ENCODE measurements at places on chromosomes 12 and 14.

GRCh38 chr14:86543521-86543920 is 1013.6 kb downstream of the FLRT2 start:
- peak; percentile 4 for DNase-seq

- peak; percentile 8 for DNase-seq
These were observed 31.1 kb upstream of the MON2 start for GRCh38 chr12:62435303-62436163.

- DNase-seq = no peak
These were observed 4.2 kb upstream of the AMN1 start for GRCh38 chr12:31732926-31733548.

DNA sequence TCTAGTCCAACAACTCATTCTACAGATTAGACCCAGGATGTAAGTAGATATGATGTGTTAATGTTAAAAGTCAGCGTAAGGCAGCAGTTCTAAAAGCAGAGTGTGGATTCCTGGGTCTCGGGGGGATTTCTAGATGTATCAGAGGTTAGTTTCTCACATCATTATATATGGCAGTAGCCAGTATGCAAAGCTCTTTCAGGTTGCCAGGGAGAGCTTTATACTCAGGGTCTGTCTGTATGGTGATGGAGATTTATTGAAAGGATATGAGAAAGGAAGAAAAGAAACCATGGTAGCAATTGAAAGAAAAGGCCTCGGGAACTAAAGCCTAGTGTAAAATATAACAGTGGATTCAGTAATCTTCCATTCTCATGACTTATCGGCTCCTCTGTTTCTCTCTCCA is 26.2 kb upstream of the PAWR start:
- DNase-seq = no peak

- no peak for DNase-seq
These were observed 240.4 kb downstream of the SNAPC1 start for GRCh38 chr14:62002642-62003041.

- DNase-seq = no peak
These were observed 11.8 kb upstream of the NUAK1 start for GRCh38 chr12:106150555-106150954.

DNA sequence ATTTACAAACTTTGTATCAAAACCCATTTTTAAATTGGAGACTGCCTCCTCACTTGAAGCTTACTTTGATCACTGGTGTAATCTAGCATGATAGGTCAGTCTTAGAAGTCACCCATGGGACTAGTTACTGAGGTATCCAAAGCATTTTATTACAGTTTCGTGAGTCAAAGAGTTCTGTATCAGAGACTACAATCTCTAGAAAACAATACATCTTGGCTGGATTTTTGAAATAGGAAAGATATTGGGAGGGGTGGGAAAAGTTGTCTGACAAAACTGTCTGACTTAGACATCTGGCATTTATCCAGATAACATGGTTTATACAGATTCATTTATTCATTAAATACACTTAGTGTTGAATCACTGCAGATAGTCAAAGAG is 173.5 kb upstream of the PDZRN4 start:
- DNase-seq = no peak

DNA sequence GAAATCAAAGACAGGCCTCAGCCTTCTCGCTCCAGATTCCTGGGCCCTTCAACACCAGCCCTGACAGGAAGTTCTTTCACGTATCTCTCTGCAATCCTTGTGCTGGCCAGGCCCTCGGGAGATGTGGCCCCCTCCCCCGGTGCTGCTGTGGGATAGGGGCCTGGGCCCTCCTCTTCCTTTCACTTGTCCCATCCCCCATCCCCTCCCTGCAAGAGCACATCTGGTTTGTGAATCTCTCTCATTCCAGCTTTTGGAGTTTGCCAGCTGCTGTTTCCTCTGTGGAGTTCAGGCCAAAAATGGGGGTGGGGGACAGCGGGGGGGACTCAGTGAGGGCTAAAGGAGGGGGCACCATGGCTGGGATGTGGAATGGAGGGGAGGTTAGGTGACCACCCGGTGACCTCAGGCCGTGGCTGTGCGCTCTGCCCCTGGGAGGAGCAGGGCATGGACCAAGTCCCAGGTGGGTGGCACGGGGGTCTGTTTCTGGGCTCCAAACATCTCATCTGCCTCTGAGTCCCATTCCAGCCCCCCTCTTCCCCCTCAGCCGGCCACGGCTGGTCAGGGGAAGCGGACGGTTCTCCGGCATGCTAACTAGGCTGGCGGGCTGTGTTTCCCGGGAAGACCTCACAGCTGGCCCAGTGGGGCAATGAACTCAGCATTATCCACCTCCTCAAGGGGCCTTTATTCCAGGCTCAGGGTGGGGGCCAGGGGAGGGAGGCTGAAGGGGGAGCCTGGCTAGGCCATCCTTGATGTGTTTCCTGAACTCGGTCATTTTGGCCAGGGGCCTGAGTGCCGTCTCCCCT is 7.4 kb downstream of the LRP1 start:
- DNase-seq = no peak

DNA sequence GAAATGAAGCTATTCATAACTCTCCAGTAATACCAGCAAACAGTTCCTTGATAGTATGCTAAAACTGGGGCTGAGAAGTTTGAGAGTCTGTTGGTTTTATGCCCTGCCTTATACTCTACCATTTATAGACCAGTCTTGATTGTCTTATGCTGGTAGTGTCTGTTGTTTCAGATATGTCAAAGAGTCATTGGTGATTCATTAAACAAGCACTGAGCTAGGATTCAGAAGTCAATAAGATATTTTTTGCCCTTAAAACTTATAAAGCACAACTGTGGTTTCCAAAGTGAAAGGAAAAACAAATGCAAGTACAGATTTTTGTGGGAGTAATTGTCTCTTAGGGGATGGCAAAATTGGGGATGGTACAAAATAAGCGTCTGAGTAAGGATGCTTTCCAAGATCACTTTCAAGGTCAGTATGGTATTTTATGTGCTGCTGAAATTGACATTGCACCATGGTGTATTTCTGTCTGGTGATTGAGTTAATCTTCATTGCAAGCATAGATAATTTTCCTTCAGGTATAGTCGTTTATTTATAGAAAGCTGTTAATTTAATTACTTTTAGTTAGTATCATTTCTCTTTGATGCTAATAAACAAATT is 289.5 kb upstream of the E2F7 start:
- DNase-seq = no peak

DNA sequence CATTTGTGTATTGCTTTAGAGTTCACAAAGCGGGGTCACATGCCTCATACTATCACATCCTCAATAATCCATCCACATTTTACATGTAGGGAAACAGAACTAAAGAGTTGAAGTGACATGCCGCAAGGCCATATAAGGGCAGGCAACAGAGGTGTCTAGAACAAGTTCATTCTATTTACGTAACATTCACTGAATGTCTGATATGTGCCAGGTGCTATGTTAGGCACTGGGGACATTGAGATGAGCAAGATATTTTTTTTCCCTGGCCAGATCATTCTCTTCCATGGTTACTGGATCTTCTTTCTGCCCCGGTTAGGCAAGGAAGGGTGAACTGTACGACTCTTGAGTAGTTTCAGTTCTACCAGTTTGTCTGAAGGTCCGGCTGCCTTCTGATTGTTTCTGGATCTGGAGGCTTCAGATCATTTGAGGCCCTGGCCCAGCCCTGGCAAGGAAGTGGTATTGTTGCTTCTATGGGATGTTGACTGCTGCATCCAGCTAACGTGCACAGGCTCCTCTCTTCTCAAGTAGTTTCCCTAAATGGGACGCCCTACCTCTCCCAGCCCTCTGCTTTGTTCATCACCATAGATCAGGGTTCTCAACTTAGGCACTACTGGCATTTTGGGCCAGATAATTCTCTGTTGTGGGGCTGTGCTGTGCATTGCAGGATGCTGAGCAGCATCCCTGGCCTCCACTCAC is 12.1 kb downstream of the GPATCH2L start:
- DNase-seq = no peak

GRCh38 chr14:77102154-77102553 is 4.1 kb downstream of the CIPC start:
- no peak for DNase-seq

DNA sequence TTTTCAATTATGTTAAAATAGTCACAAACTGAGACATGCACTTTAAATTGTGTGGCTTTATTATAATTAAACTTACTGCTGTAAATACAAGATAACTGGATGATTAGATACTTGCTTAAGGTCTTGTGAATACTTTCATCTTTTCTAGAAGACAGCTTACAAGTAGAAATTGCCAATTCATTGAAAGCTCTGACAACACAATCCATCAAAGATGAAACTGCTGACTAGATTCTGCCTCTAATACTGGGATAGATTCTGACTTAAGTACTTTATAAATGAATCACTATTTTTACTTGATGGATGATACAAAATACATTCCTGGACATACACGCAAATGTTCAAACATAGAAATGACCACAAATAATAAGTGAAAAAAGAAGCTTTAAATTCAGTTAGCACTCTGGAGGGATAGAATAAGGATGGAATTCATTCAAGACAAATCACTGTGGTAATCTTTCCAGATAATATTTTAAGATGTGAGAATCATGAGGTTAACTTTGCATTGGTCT is 876.8 kb downstream of the RPS29 start:
- no peak for DNase-seq

GRCh38 chr14:92135269-92135668 is 13.5 kb downstream of the CPSF2 start:
- peak; percentile 79 for DNase-seq

GRCh38 chr12:91695964-91696363 is 449.7 kb downstream of the BTG1 start:
- DNase-seq = no peak

- no peak for DNase-seq
These were observed 13.0 kb downstream of the TRMT61A start for GRCh38 chr14:103541709-103542604.

DNA sequence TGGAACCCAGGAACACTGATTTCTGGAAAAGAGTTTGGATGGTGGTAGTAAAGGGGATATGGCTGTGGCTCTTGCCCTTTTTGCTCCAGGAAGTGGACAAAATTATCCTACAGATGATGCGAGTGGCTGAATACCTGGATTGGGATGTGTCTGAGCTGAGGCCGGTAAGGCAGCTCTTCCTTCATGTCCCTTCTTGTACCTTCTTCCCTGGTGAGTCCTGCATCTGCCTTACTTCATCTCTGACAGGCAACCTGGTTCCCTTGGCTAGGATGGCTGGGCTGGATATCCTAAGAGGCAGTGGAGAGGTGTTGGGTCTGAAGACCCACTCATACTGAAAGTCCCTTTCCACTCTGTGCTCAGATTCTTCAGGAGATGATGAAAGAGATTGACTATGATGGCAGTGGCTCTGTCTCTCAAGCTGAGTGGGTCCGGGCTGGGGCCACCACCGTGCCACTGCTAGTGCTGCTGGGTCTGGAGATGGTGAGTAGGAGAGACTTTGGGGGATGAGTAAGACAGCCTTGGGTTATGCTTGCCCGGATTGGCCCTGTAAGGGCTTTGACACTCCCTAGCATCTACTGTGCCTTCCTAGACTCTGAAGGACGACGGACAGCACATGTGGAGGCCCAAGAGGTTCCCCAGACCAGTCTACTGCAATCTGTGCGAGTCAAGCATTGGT is 8.0 kb downstream of the DGKA start:
- DNase-seq = no peak

DNA sequence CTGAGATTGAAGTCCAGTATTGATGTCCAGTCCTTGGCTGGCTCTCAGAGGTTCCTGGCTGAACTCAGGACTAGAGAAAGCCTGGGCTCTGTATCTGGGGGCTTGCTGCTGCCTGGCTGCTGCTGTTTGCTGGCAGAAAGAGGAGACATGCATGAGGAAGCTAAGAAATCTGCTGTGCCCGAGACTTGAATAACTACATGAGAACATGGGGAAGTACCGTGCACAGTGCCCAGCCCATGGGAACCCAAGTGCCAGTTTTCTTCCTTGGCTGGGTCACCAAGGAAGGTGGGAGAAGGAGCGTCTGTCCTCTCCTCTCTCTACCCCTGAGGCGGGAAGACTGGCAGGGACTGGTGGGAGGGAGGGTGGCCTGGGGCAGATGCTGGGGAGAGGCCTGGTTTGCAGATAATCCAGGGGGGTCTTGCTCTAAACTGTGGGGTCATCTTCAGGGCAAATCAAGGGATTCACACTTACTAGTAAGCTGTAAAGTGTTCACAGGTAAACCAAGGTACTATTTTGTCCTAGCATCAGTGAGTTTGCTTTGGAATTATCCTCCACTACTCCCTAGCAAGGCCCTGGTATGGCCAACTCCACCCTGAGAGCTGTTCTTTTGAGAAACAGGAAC is 13.8 kb upstream of the ZFP36L1 start:
- no peak for DNase-seq

DNA sequence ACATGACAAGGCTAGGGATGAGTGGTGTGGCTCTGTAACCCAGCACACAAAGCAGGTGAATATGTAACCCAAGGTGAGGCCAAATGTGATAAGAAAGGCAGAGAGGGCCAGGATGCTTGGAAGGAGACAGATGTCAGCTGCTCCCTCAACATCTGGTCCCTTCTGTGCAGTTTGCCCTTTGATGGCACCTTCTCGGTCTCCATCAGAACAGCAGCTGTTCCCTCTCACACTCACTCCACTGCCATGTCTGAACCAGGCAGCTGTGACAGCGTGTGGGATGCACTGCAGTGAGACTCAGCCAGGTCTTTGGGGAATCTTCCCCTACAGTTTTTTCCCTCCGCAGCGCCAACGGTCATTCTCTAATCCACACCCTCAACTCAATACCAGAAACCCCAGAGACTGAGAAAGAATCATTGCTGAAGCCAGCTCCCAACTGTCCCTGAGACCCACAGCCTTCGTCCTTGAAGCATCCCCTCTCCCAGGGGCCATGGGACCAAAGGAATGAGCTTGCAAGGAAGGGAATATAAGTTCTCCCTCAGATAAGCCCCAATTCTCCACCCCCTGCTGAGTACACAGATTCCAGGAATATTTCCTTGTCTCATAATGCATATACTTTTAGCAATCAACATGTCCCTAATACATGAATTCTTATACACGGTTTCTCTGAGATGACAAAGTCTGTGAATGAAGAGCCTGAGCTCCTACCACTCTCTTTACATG is 230.0 kb downstream of the GLT1D1 start:
- DNase-seq = no peak

GRCh38 chr12:1937481-1938224 is 19.2 kb upstream of the CACNA2D4 start:
- no peak for DNase-seq

DNA sequence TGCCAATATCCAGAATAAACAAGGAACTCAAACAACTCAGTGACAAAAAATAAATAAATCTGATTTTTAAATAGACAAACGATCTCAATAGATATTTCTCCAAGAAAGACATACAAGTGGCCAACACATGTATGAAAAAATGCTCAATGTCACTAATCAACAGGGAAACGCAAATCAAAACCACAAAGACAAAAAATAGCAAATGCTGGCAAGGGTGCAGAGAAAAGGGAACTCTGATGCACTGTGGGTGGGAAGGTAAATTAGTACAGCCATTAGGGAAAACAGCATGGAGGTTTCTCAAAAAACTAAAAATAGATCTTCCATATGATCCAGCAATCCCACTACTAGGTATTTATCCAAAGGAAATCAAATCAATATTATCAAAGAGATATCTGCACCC is 3.5 kb upstream of the EIF5 start:
- no peak for DNase-seq
